ENCODE measurements at places on chromosomes 7 and 10. TPM values are rescaled to one million over a fixed set of nuclear protein-coding genes. Genes with fewer than 3 reads are reported as not detected.

GRCh38 chr10:33612551-33612950, 278.1 kb upstream of the NRP1 start:
- no peaks in the 10 kb centered on the region for H3K27me3 ChIP-seq
- DNase-seq = no peak
- H3K4me3 ChIP-seq = no peak overlapping the region
- H3K27ac ChIP-seq = no peak overlapping the region

Gene IL6
- not detected for total RNA-seq

GRCh38 chr7:88280801-88281200, 25.9 kb downstream of the STEAP4 start:
- H3K4me3 ChIP-seq = no peak overlapping the region
- no peak for DNase-seq
- peaks cover 4% of the 10 kb centered on the region for H3K4me1 ChIP-seq
- no peaks in the 10 kb centered on the region for H3K27me3 ChIP-seq
- no peaks in the 10 kb centered on the region for H3K36me3 ChIP-seq
- no peak overlapping the region for H3K27ac ChIP-seq

GRCh38 chr7:139774376-139774775, 3.4 kb downstream of the HIPK2 start:
- peaks cover 12% of the 10 kb centered on the region for H3K4me1 ChIP-seq
- H3K36me3 ChIP-seq = no peaks in the 10 kb centered on the region
- no peak overlapping the region for H3K4me3 ChIP-seq
- no peak for DNase-seq
- H3K27me3 ChIP-seq = peaks cover 24% of the 10 kb centered on the region

Gene PNLIPRP1
- not detected for total RNA-seq

DNA sequence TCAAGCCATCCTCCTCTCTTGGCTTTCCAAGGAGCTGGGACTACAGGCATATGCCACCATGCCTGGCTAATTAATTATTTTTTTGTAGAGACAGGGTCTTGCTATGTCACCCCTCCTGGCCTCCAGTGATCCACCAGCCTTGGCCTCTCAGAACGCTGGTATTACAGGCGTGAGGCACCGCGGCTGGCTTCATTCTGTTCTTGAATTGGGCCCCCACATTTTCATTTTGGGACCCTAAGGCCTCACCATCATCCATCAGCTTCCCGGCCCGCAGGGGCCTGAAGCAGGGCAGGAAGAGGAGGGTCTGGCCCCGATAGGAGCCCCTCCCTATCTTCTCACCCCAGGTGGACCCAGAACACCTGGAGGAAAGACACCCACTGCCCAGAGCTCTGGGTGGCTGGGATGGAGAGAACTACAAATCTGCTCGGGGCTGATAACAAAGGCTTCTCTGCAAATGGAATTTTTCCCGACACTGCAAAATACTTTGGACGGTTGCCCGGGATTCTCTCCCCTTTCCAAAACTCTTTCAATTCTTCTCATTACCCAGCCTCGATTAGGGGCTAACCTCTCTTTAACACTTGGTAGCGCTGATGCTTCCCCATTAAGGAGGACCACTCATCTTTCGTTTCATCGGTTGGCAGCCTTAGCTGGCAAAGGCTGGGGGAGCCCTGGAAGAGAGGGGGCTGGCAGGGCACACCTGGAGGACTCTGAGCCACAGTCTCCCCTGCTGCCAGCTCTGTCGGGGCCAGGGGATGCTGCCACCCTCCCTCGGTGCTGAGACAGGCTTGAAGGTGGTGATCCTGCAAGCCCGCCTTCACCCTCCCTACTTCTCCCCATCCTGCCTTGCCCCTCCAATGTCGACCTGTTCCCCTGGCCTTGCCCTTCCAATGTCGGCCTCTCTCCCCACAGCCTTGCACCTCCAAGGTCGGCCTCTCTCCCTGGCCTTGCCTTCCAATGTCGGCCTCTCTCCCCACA, 81.0 kb upstream of the GNA12 start:
- no peak overlapping the region for H3K27ac ChIP-seq
- no peak for DNase-seq

Gene GDF10
- total RNA-seq = 0.28 TPM

Gene RASA4B
- total RNA-seq = 0.99 TPM

Gene RHOBTB1
- total RNA-seq = 21.5 TPM

Gene HOXA2
- total RNA-seq = not detected

DNA sequence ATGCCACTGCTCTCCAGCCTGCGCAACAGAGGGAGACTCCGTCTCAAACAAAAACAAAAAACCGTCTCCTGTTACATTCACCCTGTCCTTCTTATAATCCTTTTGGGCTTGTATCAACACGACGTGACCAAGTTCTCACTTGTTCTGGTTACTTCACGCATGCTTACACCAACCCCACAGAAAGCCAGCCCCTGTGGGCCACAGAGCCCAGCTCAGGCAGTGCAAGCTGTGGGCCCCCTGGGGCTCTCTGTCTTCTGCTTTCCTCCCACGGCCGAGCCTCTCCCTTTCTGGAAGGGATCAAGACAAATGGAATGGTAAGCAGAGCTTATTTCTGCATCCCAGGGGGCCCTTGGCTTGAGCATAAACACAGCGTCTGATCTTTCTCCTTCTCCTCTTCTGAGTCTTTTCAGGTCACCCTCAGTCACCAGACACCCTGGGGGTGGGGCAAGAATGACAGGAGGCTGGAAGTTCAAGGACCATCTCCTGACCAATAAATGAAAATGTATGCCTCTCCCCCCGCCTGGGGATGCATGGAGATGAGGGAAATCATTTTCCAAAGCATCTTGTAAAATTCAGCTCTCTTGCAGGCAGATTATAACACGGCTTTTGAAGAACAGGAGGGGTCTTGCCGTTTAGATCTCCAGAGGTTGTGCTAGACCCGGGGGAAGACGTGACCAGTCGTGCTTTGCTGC, 19.0 kb upstream of the TRIM56 start:
- H3K4me3 ChIP-seq = no peak overlapping the region
- H3K4me1 ChIP-seq = peaks cover 10% of the 10 kb centered on the region
- peak; percentile 48 for DNase-seq
- H3K36me3 ChIP-seq = no peaks in the 10 kb centered on the region

Gene ZNF800
- total RNA-seq = 9.2 TPM

Data from neural progenitor cell (in vitro differentiated cells).